ENCODE measurements at places on chromosomes 2 and 18.

DNA sequence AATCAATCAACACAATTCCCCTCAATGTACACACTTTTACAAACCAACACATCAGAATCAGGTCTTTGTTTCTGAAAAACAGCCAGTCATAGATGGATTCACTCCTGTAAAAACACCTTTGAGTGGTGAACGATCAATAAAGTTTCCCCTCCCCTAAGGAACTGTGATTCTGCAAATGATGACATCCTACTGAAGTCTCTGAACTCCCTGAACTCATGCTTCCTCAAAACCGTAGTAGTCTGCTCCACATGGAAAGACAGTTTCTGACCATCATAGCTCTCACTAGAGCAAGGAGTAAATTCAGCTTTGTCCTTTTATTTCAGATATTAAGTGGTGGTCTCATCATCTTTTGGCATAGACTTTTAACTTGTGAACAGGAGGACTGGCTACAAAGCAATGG is 43.5 kb upstream of the ACTR3 start:
- DNase-seq: no peak

GRCh38 chr18:8799001-8799400 is 93.6 kb downstream of the MTCL1 start:
- no peak for DNase-seq

- no peak for DNase-seq
These were observed 6.3 kb upstream of the DRC1 start for GRCh38 chr2:26395394-26395793.

DNA sequence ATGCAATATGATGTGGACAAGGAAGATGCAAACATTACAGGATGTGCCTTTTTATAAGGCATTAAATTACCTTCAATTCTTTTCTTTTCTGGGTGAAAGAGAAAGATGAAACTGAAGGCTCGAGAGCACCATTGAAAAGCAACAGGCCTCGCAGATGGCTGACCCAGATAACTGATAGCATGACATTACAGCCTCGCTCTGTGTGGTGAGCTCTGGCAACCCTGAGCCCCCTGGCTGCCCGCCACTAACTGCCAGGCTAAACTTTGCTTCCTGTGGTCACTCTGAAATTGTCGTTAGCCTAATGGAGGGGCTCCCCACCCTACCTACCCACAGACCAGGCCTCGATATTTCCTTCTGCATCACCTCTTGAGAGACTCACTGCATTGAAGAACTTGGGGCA is 516.8 kb upstream of the FANCL start:
- DNase-seq: no peak

GRCh38 chr18:36078751-36079529 is 11.6 kb upstream of the RPRD1A start:
- DNase-seq: no peak

DNA sequence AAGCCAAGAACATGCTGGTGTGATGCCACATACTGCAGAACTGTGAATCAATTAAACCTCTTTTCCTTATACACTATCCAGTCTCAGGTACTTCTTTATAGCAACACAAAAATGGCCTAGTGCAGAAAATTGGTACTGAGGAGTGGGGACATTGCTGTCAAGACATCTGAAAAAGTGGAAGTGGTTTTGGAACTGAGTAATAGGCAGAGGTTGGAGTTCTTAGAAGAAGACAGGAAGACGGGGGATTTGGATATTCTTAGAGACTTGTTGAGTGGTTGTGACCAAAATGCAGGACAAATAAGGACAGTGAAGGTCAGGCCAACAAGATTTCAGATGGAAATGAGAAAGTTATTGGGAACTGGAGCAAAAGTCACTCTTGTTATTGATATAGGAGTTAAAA is 31.3 kb upstream of the CDH2 start:
- no peak for DNase-seq

DNA sequence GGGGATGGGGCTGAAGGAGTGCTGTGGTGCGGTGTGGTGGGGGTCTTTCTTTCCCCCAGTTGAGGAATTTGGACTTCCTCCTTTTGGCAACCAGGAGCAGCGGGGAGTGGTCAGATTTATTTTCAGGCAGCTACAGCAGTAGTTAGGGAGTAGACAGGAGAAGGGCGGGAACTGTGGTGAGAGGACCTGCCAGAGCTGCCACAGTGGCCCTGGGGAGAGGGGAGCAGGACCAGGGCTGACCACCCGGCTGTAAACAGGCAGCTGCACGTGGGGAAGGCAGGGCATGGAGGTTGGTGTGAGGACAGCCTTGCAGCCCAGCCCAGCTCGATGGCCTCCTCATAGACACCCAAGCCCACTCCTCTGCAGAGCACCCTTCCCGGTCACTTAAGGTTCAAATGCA is 197.2 kb downstream of the GLI2 start:
- DNase-seq: no peak

GRCh38 chr18:70649683-70650082 is 360.8 kb downstream of the SOCS6 start:
- no peak for DNase-seq

- DNase-seq: no peak
These were observed 416.6 kb upstream of the MEX3C start for GRCh38 chr18:51614033-51614432.

DNA sequence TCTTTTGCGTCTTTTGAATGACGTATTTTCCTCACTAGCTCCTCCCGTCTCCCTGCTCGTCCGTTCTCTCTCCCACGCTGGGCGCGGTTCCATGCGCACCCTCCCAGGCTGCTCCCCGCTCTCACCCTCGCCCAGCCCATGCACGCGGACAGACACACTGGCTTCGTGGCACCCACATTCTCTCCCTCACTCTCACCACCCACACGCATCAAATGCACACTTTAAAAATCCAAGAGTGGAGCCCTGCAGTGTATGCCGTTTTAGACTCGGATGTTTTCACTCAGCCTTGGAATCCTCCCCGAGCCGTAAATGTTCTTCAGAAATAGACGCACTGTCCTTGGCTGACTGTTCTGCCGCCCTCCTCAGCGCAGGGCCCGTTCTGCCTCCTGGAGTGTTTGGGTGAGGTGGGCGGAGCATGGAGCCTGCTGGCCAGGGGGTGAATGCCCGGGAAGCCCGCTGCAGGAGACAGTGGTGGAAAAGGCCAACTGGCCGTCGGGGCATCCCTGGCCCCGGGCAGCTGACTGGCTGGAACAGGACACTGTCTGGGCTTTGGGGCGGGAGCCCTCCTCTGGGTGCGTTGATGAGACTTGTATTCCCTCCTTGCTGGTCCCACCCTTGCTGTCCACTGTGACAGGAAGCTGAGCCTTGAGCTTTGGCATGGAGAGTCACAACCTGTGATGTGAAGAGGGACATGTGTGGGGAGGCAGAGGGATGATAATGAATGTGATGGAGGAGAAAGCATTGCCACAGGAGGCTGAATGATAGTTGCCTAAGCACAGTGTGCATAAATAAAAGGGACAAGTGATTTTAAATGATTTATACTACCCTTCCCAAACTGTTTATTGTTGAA is 35.4 kb upstream of the LYPD6B start:
- DNase-seq: no peak

DNA sequence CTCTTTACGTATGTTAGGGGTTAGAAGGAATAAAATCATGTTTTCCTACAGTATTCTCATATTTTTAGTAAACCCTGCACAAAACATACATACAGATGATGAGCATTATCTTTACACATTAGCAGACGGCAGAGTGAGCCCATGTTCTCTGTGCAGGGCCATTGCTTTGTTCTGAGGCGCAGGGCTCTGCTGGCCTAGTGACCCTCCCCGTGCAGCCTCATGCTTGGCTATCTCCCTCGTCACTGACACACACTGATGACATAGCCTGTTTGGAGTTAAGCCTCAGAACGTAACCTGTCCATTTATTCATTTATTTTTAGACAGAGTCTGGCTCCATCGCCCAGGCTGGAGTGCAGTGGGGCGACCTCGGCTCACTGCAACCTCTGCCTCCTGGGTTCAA is 115.9 kb upstream of the FOSL2 start:
- DNase-seq: no peak

- DNase-seq: no peak
These were observed 6.0 kb upstream of the ALPP start for GRCh38 chr2:232372231-232373208.

GRCh38 chr18:53070788-53071187 is 730.8 kb downstream of the DCC start:
- no peak for DNase-seq

- no peak for DNase-seq
These were observed 111.7 kb downstream of the MARCHF4 start for GRCh38 chr2:216260629-216261028.

GRCh38 chr2:19111354-19111753 is 247.1 kb downstream of the OSR1 start:
- DNase-seq: no peak

GRCh38 chr18:13647761-13648160 is 78.6 kb downstream of the FAM210A start:
- no peak for DNase-seq

GRCh38 chr2:31811482-31811881 is 199.3 kb downstream of the MEMO1 start:
- no peak for DNase-seq

All from stimulated activated CD4-positive, alpha-beta T cell treated with anti-CD3 and anti-CD28 coated beads, Interleukin-2, amount 100 ng/mL, for 48 hours (primary cell).